ENCODE measurements at places on chromosomes 13 and 19.

GRCh38 chr19:54191011-54191810 is at the start of gene TSEN34:
TSEN34 (plus strand) TSS chr19:54191308; CDS start chr19:54191365, 57 bp downstream.
- DNase-seq: peak; percentile 87

DNA sequence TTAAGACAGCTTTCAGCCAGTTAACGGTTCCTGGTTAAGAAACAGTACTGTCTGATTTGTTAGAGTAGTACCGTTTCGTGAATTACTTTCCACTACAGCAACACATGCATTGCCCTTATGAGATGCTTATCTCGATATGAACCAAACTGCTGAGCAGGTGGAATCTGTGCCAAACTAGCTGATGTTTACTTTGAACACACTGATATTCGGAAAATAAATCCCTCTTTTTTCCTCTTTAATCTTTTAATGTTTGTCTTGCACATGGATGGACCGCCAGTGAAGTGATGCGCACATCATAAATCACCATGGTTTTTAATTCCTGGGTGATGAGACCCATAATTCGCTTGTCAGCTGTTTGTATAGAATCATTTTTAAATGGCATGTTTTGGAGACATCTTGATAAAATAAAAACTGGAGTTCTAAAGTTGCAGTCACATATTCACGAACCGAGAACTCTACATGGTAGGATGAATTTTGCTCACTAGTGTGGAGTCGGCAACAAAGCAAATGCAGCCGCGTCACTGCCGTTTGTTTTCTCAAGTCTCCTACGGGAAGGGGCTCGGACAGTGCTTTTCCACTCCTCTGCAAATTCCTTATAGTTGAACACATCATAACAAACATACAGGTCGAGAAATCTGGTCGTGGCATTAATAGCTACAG is 1.1 kb downstream of the GJA3 start:
- DNase-seq: no peak

DNA sequence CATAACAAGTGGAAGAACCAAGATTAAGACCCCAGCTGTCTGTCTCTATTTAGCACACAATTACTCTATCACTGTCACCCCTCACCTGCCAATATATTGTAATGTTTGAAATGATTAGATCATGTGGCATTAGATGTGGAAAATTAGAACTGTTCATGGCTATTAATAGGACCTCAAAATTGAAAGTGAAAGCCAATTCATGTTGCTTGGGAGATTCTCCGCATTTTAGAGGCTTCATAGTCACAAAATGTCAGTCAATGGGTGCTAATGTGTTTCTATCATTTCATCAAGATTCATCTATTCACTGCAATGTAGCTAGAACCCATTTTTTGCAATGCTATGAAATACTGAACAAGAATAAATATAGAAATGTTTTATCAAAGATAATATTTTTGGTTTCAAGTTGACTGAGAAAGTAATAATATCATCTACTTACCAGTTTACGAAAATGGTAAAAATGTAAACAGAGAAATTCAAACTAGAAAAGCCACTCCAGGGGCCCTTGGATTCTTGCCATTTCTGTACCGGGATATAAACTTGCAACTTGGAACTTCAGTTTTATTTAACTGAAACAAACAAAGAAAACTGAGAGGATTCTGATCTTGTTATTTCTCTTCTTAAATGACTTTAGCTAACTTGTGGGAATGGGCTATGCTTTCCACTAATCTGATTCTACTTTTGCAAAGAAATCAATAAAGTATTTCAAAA is 388.6 kb downstream of the DCT start:
- no peak for DNase-seq

GRCh38 chr19:13860679-13861391 is 16.1 kb upstream of the NANOS3 start:
- DNase-seq: no peak

GRCh38 chr19:31255174-31255799 is 93.9 kb downstream of the TSHZ3 start:
- DNase-seq: no peak

Measured in stimulated activated CD8-positive, alpha-beta memory T cell treated with anti-CD3 and anti-CD28 coated beads, Interleukin-7, amount 100 ng/mL, for 4 hours (primary cell).